ENCODE measurements at places on chromosomes 2 and 18.

DNA sequence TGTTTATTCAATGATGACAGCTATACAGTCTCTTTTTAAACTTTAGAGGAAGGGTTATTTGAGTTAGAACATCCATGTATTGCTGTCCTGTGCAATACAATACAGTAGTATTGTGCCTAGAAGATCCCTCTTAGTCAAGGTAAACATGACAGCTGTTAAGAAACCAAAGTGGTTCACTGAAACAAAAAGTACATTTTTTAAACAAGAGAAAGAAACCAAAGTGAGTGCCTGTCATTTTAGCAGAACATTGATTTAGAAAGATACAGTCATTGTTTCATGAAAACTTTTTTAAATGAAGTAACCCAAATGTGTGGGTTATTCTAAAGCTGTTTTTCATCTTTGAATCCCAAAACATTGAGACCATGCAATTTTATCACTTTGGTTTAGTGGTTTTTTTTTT is 15.5 kb downstream of the ITPRID2 start:
- no peak for DNase-seq

GRCh38 chr2:160474319-160474645 is 19.3 kb downstream of the RBMS1 start:
- no peak for DNase-seq

GRCh38 chr2:113134717-113135116 is 7.3 kb downstream of the IL1RN start:
- no peak for DNase-seq

- no peak for DNase-seq
Observed at GRCh38 chr2:145769011-145769716, 1249.2 kb upstream of the ZEB2 start.

- DNase-seq: peak; percentile 17
Observed at GRCh38 chr2:29697715-29698114, 223.7 kb downstream of the ALK start.

- DNase-seq: no peak
Observed at GRCh38 chr2:204110338-204110741, 173.8 kb downstream of the ICOS start.

Measured in heart right ventricle (tissue), 16 donors.